ENCODE measurements at places on chromosomes 5 and 9.

DNA sequence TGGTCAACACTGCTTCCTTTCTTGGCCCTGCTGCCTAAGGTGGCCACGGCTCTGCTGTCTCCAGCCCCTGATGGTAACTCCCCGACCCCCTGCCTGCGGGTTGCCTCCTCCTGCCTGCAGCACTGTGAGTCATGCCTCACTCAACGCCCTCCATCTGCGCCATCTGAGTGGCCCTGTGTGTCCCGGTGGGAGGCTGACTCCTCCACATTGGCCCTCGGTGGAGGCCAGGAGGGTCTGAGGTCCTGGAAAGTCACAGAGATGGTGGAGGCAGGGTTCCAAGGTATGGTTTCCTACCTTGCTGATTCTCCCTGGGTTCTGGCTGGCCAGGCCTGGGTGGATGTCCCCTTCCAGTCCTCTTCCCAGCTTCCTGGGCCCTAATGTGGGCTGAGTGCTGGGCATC lies 64.5 kb upstream of the ADAMTS2 start:
- no peak for DNase-seq

GRCh38 chr5:142254431-142254830 lies 70.4 kb downstream of the SPRY4 start:
- no peak for DNase-seq

GRCh38 chr5:148966348-148966747 lies 96.5 kb downstream of the SH3TC2 start:
- no peak for DNase-seq

DNA sequence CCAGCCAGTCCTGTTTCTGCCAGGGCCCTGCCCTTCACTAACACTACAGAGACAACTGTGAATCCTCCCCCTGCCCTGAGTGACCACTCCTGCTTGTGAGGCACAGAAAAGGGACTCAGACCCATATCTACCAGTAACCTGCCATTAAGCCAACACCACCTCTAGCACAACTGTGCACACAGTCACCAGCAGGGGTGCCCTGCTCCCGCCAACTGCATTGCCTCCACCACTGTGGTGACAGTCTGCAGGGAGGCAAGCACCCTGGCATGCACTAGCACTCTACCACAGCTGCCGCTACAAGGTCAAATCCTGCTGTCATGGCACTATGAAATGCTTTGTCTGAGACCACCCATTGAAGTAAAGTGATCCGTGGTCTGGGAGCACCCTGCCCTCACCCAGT lies 1028.5 kb upstream of the CDH9 start:
- DNase-seq: no peak

- DNase-seq: no peak
Observed at GRCh38 chr9:96171728-96172127, 130.2 kb downstream of the HSD17B3 start.

GRCh38 chr9:36037549-36038122 lies 923 bp downstream of the RECK start:
- peak; percentile 22 for DNase-seq

GRCh38 chr9:7828334-7828733 lies 28.8 kb upstream of the DMAC1 start:
- DNase-seq: no peak

DNA sequence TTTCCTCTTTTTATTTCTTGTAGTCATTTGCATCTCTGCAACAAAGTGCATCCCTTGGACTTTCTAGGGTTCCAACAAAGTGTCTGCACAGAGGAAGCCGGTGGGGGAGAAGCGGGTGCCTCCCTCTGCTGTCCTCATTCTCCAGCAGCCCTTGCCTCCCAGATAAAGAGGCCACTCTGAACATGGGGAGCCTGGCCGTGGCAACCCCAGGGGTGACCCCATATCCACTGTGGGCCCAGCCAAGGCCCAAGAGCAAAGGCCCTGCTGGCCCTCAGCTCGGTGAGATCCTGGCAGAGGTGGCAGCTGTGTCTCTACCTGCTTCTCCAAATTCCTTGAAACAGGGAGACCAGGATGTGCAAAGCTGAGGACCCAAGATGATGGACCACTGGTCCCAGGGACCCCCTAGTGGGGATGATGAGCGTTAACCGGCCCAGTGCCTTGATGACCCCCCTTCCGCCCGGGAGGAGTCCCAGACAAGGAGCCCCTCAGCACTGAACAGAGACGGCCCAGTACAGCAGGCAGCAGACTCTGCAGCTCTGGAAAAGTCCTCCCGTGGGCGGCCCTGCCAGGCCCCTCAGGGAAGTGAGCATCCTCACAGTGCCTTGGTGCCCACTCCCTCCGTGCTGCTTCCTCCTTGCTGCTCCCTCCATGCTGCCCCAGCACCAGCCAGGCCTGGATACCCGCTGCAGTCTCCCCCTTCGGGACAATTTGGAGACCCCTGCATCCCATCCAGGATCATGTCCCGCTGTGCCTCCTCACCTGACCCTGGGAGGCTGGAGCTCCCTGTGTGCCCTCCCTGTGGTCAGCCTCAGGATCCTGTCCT lies 62.5 kb downstream of the MRPL36 start:
- no peak for DNase-seq

DNA sequence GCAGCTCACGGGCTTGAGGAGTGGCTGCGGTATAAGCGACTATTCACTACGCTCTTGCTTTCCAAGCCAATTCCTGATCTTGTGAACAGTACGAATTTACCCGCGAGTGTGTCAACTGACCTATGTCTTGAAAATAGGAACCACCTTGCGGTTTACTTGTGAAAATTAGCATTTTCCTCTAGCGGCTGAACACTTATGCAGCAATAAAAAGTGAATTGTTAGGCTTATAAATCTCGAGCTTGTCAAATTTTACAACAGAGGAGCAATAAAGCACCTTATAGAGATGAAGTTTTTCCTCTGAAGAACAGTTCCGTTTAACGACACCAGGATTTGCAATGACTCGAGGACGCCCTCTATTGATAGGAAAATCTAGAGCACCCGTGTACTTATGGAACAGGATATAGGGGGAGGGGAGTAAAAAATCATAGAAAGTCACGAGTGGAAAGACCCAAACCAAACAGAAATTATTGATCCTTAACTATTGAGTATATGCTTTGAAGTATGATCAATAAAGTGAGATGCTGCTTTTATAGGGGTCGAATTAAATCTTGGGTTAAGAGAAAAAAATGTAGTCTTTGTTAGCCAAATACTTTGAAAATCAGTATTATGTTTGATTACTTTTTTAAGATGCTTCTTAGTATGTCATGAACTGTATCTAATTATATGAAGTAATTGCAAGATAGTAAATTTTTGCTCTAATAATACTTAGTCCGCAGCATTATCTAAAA lies 1.9 kb upstream of the RGMB start:
- peak; percentile 92 for DNase-seq

- DNase-seq: peak; percentile 72
Observed at GRCh38 chr5:143355710-143356109, 47.8 kb downstream of the NR3C1 start.

DNA sequence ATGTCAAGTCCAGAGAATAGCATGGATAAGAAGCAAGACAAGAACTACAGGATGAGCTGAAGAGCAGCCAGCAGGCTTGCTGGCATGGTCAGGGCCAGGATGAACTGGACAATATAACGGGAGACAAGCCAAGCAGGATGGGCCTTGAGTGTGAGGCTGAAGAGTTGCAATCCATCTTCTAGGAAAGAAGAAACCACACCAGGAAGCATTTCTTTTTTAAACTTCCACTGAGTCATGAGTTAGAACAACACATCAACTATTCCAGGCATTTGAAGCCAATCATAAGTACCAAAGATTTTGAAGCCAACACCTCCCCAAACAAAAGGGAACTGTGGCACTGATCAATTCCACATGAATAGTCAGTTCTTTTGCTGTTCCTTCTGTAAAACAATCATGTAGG lies 27.3 kb downstream of the SLC31A2 start:
- no peak for DNase-seq

- DNase-seq: no peak
Observed at GRCh38 chr9:78144008-78144381, 91.9 kb upstream of the CEP78 start.

DNA sequence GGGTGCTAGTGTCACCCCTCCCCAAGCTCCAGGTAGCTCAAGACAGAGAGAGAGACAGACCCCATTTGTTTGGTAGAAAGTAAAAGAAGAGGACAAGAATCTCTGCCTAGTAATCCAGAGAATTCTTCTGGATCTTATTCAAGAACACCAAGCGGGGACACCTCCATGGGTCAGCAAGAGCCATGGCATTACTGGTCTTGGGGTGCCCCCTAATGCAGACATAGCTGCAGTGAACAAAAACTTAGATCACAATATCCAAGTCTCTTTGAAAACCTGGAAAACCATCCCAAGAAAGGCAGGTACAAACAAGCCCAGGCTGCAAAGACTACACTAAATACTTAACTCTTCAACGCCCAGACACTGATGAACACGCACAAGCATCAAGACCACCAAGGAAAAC lies 29.9 kb upstream of the PDE4D start:
- DNase-seq: no peak

DNA sequence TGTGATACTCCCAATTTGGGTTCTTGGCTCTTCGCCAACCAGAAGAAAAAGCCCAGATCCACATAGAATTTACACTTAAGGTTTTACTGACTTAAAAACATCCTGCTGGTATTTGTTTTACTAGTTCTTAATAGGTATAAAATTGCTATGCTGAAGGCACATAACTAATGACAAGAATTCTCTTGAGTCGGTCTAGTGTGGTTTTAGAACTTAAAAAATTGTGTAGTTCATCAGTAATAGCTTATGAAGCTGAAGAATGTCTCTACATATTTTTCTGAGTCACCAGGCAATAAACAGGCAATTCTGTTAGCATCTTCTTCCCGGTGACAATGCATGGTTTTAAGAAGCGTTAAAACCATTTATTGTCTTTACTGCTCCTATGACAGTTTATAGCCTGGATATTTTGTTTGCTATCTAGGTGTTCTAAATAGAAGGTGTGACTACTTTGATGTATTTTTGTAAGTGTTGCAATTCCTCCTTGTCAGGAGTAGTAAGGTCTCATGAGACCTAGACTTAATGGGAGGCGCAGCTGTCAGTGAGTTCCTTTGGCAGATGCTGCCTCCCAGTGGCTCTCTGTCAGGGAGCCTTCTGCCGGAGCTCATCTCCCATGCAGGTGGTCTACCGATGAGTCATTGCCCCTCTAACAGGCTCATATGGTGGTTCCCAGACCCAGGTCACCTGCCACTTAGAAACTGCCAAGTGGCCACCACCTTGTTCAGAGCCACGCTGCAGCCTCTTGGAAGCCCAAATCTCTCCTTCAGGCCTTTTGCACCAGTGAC lies 173.8 kb downstream of the MAST4 start:
- DNase-seq: no peak

- no peak for DNase-seq
Observed at GRCh38 chr5:106451998-106452397, 1218.7 kb downstream of the EFNA5 start.

DNA sequence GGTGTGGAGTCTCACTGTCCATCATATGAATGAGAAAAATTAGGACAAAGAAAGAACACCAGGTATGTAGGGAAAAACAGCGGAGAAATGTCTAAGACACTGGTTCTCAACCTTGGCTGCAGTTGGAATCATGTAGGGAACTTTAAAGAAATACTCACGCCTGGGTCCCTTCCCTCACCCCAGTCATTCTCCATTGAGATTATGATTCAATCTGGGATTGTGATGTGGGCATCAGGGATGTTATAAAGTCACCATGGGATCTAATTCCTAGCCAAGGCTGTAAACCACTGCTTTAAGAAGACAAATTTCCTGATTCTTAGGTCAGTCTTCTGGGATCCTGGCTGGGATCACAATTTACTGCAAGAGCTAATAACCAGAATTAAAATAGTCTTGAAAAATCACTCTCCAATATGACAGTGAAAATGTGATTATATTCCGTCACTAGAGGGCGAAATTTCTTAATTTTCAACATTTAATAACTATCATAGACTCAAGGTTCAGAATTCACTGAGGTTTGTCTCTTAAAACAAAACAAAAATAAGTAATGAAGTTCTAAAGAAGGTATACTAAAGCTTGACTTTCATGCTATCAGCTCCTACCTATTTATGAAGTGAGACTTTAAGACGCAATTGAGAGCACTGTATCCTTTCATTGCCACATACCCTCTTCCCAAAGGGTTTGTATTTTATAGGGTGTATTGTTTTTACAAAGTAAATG lies 60.5 kb downstream of the GLDC start:
- DNase-seq: no peak

All from Panc1 (cell line).